ENCODE measurements at places on chromosomes 3 and 15.

GRCh38 chr15:73892446-73893226 lies 19.3 kb downstream of the TBC1D21 start:
- DNase-seq = no peak

DNA sequence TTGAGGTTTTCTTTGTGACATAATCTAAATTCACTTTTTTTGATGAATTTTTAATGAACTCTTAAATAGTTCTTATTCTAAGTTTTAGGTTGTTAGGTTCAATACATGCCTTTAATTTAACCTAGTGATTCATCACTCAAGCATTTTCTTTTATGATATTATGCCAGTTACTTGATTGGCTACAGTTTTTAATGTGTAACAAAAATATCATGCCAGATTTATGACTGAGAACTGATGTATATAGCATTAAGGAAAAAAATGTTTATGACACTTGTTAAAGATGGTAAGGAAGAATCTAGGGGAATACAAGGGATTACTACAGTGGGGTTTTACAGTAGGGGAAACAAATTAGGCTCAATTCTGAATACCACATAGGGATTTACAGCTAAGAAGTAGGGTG lies 103.1 kb downstream of the VGLL3 start:
- no peak for DNase-seq

DNA sequence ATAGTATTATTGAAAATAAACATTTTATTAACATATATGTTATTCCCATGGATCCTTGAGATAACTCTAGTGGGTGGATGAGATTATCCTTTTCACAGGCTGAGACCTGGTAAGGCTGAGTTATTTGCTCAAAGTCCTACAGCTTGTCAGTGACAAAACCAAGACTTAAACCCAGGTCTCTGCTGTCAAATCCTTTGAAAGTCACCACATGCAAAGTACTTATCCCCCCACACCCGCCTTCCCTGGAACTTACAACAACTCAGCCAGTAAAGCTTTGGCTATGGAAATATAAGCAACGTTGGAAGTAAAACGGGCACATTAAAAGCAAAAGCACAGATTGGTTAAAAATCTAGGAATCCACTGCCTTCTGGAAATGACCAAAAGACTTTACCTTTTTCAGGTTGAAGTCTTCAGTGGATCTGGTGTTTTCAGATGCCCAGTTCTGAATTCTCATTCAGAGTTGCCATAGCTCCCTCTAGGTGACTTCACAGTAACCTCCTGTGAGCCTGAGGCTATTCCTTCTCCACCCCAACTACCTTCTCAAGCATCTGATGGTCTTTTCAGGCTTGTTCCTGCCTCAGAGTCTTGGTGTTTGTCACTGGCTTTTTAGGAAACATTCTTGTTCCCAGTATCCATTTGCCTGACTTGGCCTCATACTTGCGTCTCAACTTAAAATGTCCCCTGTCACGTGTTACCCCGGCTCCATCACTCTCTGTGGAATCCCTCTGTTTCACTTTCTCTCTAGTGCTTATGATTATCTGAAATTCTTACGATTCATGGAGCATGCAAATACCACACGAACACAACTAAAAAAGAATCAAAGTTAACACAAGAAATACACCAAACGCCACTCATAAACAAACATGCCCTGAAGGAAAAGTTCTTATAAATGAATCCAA lies 131.2 kb downstream of the MAGI1 start:
- no peak for DNase-seq

- no peak for DNase-seq
Observed at GRCh38 chr3:97515076-97515475, 249.5 kb upstream of the ARL6 start.

DNA sequence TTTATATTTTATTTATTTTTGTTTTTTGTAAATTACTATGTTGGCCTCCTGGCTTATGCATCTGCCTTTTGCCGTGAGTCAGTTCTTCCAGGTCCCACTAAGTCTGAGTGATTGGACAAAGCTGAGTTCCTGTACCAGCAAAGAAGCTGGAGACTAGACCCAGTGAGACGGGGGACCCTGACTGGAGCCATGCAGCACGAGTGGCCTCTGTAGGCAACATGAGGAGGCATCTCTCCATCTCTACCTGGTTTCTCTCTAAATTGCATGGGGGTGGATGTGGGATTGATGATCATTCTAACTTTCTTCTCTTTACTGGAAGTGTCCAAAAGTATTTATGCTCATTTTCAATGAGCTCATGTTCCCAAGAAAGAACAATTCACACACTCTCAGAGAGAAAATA lies 155.3 kb upstream of the MRPL3 start:
- no peak for DNase-seq

- no peak for DNase-seq
Observed at GRCh38 chr3:152197937-152198336, 70.8 kb upstream of the MBNL1 start.

DNA sequence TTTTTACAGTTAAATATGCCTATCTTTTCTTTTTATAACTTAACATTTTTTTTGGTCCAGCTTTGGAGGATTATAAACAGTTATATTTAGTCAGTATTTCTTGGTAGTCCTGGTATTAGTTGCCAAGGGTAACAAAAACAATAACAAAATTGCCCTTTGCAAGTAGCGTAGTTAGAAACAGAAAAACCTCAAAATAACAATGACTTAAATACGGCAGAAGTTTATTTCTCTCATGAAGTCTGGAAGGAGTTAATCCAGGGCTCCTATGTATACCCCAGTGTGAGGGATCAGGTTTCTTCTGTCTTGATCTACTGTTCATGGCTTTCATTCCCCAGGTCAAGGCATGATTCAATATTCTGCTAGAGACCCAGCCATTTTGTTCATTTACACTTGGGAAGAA lies 14.1 kb upstream of the MYH15 start:
- DNase-seq = no peak

GRCh38 chr3:11162401-11163345 lies 8.4 kb downstream of the HRH1 start:
- DNase-seq = no peak

DNA sequence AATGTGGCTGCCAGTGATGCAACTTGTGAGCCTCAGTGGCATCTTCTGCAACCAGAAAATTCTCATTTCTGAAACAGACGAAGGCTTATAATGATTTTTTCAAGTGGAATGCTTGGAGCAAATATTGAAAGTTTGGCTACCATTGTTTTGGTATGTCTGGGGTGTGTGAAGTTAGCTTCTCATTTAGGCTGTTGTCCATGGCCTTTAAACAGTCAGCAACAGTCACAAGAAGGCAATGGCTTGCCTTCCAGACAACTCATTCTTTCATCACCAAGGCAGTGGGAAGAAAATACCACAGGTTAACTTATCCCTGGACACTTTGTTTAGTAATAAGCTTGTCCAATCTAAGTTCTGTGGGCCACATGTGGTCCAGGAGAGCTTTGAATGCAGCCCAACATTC lies 4.7 kb upstream of the BNC1 start:
- no peak for DNase-seq

DNA sequence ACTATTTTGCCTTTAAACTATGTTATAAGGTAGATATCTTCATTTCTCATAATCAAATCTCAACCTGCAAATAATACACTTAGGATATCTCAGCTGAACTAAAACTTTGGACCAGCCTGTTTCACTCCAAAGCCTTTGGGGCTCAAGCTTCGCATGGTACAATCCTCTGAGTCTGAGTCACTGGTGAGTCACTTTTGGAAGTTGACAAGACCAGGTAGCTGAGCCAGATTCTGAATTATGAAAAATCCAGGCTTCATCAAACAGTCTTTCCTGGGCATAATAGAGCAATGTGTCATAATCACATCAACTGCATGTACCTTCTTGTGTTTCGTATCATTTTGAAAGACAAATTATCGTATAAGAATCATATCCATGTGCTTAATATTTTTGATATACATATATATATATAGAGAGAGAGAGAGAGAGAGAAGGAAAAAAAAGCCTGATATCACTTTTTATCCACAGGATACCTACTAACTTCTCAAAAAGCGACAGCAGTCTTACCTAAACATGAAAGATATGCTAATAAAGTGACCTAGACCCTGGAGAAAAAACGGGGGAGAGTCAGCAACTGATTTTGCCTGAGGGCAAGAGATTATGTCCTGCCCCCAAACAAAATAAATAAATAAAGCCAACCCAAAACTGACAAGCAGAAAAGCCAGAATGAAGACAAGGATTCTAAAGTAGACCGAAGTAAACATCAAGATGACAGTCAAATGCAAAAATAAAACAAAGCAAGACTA lies 263.9 kb upstream of the TGFBR2 start:
- DNase-seq = peak; percentile 56
